Iris pigment epithelial cell (primary cell): ENCODE measurements at places on chromosomes 5 and 9.

DNA sequence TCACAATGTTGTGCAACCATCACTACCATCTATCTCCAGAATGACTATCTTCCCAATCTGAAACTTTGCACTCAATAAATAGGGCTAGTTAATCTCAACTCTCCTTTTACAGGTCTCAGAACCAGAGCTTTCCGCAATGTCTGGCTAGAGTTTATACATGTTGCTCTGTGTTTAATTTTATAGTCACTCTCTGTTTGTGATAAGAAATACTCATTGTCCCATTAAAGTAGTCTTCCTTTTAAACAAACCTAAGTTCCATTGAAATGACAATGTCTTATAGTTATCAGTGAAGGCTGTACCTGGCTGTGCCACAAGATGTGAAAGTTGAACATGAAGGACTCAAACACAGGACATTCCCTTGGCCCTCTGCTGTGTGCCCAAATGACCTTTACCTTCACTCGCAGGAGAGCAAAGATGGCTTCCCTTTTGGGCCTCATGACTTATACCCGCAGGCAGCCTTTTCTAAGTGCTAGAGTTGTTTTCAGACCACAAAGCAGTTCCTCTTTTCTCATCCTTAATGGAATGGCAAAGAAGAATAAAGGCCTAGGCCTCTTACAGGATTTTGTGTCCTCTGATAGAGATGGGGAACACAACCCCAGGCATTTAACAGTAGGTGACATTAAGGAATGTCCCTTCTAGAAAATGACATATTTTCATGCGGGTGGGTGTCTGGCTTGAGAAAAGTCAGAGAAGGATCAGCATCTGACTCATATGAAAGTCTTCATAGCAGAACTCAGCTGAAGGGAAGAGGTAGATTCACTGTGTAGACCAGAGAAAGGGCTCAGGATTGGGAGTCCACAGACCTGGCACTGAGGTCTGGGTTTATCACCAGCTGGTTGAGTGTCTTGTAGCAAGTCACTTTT lies 69.6 kb upstream of the ATP10B start:
- DNase-seq, result no peak

DNA sequence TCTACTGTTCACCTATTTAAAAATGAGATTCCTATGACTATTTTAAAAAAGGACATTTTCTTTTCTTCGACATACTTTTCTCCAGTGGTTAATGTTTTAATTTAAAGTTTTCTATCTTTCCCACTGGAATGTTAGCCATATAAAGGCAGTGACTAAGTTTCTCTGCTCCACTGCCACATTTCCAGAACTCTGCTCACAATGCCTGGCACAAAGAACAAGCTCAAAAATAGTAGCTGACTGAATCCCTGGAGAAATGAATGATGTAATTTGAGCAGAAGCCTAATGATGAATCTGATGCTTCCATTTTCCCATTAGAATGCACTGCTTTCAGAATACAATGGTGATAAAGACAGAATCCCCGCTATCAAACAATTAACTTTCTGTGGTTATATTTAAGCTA lies 817.8 kb downstream of the MTRR start:
- DNase-seq, result peak; percentile 5

- no peak for DNase-seq
Measured at GRCh38 chr5:85614489-85614888, 1003.3 kb upstream of the COX7C start.

DNA sequence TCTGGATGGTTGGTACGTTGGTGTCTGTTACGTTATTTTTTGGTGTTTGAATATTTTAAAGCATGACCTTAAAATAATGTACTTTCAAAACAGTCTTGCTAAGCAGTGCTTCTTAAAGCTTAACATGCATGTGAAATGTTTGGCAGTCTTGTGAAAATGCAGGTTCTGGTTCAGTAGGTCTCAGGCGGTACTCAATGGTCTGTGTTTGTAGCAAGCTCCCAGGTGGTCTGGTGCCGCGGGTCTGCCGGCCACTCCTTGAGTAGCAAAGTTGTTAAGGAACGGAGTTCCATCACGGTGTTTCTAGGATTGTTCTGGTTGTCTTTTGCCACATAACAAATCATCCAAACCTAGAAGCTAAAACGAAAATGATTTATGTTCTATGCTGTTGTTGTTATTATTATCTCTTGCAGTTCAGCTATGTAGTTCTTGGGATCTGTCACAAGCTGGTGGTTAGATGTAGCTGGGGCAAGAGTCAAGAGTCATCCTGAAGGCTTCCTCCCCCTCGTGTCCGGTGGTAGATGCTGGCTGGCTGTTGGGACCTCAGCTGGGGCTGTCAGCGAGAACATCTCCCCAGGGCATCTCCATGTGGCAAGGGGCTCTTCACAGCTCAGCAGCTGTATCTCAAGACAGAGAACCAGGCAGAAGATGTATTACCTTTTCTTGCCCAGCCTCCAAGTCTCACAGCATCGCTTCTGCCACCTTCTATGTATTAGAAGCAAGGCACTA lies 186.8 kb downstream of the PALM2AKAP2 start:
- no peak for DNase-seq

- no peak for DNase-seq
Measured at GRCh38 chr5:74722271-74722670, 37.2 kb downstream of the HEXB start.

GRCh38 chr9:32431940-32432555 lies 47.6 kb downstream of the ACO1 start:
- peak; percentile 53 for DNase-seq

DNA sequence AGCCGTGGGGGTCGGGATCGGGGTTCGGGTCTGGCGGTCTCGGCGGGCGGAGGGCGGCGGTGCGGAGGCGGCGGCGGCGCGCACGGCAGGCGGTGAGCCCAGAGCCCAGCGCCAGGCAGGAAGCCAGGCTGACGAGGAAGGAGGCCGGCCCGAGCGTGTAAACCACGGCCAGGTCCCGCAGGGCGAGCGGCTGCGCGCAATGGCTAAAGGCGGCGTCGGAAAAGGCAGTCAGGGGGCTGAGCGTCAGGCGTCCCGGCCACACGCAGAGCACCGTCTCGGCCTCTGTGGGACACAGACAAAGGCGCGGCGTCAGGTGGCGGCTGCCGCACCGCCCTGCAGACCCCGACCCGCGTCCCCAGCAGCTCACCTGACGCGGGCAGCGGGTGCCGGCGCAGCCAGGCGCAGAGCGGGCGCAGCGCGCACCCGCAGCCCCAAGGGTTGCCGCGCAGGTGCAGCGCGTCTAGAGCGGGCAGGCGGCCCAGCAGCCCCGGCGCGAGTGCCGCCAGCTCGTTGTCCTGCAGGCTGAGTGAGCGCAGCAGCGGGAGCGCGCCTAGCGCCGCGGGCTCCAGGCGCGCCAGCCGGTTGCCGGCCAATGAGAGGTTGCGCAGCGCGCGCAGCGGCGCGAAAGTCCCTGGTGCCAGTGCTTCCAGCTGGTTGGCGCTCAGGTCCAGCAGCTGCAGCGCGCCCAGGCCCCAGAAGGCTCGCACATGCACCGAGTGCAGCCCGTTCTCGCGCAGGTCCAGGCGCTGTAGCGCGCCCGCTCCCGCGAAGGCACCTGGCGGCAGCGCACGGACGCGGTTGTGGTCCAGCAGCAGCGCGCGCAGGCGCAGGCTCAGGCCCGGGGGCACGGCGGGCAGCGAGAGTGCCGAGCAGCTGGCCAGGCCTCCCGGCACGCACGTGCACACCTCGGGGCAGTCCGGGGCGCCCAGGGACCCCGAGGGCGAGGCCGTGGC lies 671 bp downstream of the LRRC26 start:
- peak; percentile 60 for DNase-seq

DNA sequence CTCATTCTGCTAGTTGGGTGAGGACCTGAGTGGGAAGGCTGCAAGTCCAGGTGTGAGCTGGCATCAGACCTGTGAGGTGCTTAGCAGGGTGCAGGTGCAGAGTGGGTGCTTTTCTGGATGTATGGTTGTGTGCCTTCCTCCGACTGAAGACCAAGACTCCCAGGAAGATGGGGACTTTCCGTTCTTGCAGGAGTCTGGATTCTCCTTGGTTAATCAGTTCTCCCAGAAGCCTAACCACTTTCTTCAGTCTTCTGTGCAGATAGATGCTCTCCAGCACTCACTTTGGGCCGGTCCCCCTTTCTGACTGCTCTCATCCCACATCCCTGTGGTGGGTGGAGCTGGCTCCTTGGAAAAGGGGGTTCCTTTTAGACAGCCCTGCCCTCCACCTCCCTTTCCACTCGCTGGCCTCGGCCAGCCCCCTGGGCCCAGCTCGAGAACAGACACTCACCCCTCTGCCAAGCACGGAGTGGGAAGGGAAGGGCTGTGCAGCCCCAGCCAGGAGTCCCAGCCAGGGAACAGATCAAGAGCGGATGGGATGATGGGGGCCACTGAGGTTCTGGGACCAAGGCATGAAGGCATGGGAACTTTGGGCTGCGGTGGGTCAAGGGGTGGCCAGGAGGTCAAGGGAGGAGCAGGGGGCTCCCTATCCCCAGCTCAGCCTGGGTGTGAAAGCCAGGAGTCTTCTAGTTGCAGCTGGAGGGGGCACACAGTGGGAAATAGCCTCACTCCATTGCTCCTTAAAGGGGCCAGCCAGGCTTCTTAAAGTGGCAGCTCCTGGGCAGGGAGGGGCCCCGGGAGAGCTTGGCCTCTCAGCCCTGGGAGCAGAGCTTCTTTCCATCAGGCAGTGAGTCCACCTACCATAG lies 62.4 kb downstream of the FGF18 start:
- DNase-seq, result peak; percentile 21

GRCh38 chr5:143494162-143494561 lies 90.7 kb upstream of the NR3C1 start:
- DNase-seq, result peak; percentile 95

DNA sequence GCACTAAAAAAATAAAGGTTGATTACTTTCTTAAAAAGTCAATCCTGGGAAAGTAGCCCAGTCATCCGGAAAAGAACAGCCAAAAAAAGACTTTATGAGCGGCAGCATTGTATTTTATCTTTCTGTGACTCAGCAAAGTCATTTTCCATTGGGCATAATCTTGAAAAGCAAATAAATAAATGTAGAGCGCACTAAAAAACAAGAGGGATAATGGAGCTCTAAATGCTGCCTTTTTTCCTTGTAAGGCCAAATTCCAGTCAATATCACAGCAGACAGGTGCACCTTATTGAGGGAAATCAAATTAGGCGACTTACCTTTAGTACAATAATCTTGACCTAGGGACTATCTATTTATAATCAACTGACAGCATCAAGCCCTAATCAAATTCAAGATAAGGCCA lies 266.8 kb downstream of the MTRR start:
- DNase-seq, result no peak

DNA sequence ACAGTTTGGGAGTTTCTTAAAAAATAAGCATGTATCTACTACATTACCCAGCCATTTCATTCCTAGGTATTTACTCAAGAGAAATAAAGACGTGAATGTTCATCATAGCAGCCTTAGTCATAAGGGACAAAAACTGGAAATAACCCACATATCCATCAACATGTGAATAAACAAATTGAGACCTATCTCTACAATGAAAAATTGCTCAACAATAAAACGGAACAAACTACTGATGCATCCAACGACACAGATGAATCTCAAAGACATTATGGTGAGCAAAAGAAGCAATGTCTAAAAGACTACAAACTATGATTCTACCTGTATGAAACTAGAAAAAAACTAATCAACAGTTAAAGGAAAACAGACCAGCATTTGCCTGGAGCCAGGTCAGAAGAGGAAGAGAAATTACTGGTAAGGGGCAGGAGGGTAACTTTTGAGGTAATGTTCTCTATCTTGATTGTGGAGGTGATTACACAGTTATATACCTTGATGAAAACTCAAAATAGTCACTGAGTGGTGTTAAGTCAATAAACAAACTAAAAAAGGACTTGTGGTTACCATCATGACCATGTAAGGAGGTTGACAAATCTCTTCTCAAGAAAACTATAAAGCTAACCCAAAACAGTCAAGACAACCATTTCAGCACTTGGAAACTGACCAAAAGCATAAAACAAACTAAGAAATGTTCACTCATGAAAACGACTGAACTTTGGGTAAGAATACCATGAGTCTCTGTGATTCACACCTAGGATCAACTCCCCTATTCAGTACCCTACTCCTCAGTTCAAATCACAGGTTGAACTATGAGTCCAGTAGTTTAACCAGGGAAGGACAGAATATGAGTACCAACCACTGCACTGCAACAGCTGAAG lies 10.4 kb downstream of the UIMC1 start:
- peak; percentile 89 for DNase-seq

GRCh38 chr9:69317894-69318293 lies 7.1 kb upstream of the ENTREP1 start:
- DNase-seq, result no peak

- peak; percentile 72 for DNase-seq
Measured at GRCh38 chr9:14417237-14417636, 103.3 kb upstream of the NFIB start.

GRCh38 chr5:3825531-3826451 lies 230.2 kb downstream of the IRX1 start:
- no peak for DNase-seq

GRCh38 chr9:129320575-129321285 lies 142.7 kb upstream of the IER5L start:
- peak; percentile 89 for DNase-seq

GRCh38 chr5:10250806-10251276 lies 761 bp downstream of the CCT5 start:
- DNase-seq, result peak; percentile 55

GRCh38 chr5:110945874-110946436 lies 125.6 kb upstream of the TSLP start:
- no peak for DNase-seq

GRCh38 chr5:179870952-179871351 lies 12.3 kb upstream of the MRNIP start:
- DNase-seq, result no peak

- peak; percentile 20 for DNase-seq
Measured at GRCh38 chr9:120579139-120580050, 572 bp downstream of the CDK5RAP2 start.

- DNase-seq, result no peak
Measured at GRCh38 chr5:401146-402034, 41.6 kb upstream of the EXOC3 start.

DNA sequence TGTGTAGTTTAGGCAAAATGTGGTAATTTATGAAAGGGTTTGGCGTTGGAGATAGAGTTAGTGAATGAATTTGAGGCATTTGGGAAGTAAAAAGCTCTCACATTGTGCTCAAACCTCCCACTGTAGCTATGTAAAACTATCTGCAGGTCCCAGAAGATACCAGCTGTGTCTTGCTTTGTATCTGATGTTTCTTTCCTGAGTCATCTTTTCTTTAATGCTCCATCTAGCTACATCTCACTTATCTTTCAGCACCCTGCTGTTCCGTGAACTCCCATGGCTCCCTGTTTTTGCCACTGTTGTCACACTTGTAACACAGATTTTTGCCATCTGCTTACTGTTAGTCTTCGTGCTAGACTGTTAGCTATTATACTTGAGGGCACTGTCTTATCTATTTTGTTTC lies 253.1 kb downstream of the NPR3 start:
- peak; percentile 21 for DNase-seq

GRCh38 chr5:175385691-175386362 lies 58.2 kb downstream of the DRD1 start:
- DNase-seq, result no peak

GRCh38 chr9:137545123-137545522 lies 5.1 kb downstream of the PNPLA7 start:
- DNase-seq, result peak; percentile 52

GRCh38 chr5:53478411-53479044 lies 1.9 kb upstream of the FST start:
- DNase-seq, result peak; percentile 56

DNA sequence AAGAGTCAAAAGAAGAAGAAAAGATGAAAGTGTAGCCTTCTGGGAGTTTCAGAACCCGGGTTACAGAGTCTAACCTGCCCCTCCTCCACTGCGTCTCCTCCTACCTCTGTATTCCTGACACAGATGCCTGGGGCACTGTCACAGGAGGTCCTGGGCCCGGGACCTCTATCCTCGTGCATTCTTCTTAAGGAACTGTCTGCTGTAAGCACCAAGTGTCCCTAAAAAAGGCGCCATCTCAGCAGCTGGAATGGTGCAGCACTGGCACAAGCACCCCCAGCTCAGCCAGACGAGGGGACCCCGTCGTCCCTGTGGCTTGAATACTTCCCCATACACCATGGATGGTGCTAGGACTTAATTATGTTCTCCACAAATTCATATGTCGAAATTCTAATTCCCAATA lies 35.8 kb upstream of the MVB12B start:
- DNase-seq, result no peak
